Adrenal gland (tissue), 19 donors: ENCODE measurements at places on chromosomes 11 and 22. TPM values are rescaled to one million over a fixed set of nuclear protein-coding genes. Genes with fewer than 3 reads are reported as not detected.
A peak's percentile ranks its signal among the peaks of the same experiment; 100 is the strongest.

DNA sequence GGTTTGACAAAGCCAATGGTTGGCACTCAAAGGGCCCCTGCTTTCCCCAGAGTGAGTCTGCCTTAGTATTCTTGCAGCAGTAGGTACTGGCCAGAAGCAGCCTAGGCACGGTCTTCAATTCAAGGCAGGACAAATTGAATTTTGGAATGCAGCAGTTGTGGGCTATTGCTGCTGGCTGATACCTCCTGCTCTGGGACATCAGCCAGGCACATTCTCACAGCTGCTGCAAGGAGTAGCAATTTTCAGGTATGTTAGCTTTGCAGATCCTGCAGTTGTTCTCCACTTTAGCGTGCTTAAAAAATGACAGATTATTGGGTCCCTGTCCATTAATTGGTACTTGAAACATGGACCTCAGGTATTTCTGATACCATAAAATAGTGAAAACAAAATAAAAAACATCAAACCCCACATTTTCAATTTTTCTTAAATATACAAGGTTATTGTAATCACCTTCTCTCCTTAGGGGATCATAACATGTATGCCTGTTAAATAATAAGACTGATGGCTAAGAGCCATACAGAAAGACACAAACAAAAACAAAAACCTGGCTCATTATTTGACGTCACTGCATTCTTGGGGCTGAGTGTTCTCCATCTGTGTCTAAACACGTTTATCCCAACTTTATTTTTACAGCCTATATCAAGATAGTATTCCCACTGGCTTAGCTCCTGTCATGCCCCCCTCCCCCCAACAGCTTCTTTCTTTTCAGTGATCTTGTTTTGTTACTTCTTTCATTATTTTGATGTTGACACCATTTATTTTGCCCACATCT is 85.1 kb upstream of the CARD18 start:
- DNase-seq, result no peak
- no peak overlapping the region for H3K27ac ChIP-seq
- H3K27me3 ChIP-seq, result no peaks in the 10 kb centered on the region
- no peaks in the 10 kb centered on the region for H3K36me3 ChIP-seq

GRCh38 chr11:121524233-121524631 is 71.5 kb upstream of the SORL1-AS1 start:
- DNase-seq, result no peak
- H3K27me3 ChIP-seq, result no peaks in the 10 kb centered on the region
- no peak overlapping the region for H3K27ac ChIP-seq

- H3K4me3 ChIP-seq, result no peak overlapping the region
- no peaks in the 10 kb centered on the region for H3K36me3 ChIP-seq
- H3K27me3 ChIP-seq, result no peaks in the 10 kb centered on the region
- no peak overlapping the region for H3K27ac ChIP-seq
- no peaks in the 10 kb centered on the region for H3K4me1 ChIP-seq
- no peak for DNase-seq
These were observed 42.1 kb upstream of the OR9Q1 start for GRCh38 chr11:57981536-57981935.

DNA sequence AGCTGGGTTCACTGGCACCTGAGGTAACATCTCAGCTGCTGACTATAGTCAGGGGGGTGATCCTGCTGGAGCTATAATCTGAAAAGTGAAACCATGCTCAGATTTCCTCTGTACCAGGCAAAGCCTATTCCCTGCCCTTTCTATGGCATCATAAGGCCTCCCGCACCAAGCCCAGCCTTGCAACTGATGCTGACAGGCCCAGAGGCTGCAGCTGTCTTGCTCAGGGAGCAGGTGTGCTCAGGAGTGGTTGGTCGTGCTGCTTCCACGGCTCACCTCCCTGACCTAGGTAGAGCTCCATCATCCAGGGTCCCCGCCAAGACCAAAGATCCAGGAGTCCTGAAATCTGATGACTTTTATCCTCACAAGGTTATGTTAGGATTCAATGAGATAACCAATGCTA is 121.7 kb downstream of the FEZ1 start:
- H3K27ac ChIP-seq, result no peak overlapping the region
- H3K4me3 ChIP-seq, result no peak overlapping the region
- no peaks in the 10 kb centered on the region for H3K4me1 ChIP-seq
- H3K27me3 ChIP-seq, result no peaks in the 10 kb centered on the region
- no peak for DNase-seq
- H3K36me3 ChIP-seq, result no peaks in the 10 kb centered on the region

- peak; percentile 69 for DNase-seq
- H3K4me3 ChIP-seq, result no peak overlapping the region
- H3K4me1 ChIP-seq, result peaks cover 63% of the 10 kb centered on the region
- peak overlapping the region; percentile 7 for H3K27ac ChIP-seq
These were observed 46.1 kb downstream of the MYH9 start for GRCh38 chr22:36341640-36342041.

DNA sequence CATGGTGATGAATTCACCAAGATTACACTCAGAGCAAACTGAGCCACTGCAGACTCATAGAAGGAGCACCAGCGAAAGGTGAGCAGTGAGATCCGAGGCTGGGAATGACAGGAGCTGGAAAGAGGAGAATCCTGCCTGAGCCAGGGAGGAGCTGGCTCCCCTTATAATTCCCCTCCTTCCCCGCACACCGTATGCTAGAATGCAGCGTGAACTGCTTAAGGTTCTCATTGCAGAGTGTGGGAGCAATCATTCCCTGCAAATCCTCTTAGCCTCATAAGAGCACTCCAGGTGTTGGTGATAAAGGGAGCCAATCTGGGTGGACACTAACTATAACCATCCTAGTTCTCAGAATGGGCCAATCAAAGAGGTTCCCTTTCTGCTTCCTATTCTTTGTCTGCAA is 127.6 kb upstream of the TEAD1 start:
- H3K4me1 ChIP-seq, result no peaks in the 10 kb centered on the region
- no peak overlapping the region for H3K27ac ChIP-seq
- DNase-seq, result no peak
- no peaks in the 10 kb centered on the region for H3K27me3 ChIP-seq

DNA sequence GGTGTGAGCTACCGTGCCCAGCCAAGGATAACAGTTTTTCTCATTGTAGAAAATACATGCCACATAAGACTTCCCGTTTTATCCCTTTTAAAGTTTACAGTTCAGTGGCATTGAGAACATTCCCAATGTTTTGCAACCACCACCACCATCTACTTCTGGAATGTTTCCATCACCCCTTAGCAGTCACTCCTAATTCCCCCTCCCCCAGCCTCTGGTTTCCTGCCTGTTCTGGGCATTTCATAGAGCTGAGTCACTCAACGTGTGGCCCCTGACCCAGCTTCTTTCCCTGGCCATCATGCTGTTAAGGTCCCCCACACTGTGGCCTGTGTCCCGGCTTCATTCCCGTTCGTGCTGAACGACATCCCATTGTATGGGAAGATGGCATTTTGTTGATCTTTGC is 30.7 kb downstream of the FGF4 start:
- peak; percentile 23 for DNase-seq
- no peaks in the 10 kb centered on the region for H3K36me3 ChIP-seq
- no peaks in the 10 kb centered on the region for H3K27me3 ChIP-seq
- H3K4me1 ChIP-seq, result no peaks in the 10 kb centered on the region

GRCh38 chr22:28999919-29000556 is 61.6 kb downstream of the C22orf31 start:
- no peak overlapping the region for H3K27ac ChIP-seq
- no peak for DNase-seq
- H3K4me3 ChIP-seq, result no peak overlapping the region
- H3K4me1 ChIP-seq, result peaks cover 21% of the 10 kb centered on the region
- H3K36me3 ChIP-seq, result no peaks in the 10 kb centered on the region
- no peaks in the 10 kb centered on the region for H3K27me3 ChIP-seq

DNA sequence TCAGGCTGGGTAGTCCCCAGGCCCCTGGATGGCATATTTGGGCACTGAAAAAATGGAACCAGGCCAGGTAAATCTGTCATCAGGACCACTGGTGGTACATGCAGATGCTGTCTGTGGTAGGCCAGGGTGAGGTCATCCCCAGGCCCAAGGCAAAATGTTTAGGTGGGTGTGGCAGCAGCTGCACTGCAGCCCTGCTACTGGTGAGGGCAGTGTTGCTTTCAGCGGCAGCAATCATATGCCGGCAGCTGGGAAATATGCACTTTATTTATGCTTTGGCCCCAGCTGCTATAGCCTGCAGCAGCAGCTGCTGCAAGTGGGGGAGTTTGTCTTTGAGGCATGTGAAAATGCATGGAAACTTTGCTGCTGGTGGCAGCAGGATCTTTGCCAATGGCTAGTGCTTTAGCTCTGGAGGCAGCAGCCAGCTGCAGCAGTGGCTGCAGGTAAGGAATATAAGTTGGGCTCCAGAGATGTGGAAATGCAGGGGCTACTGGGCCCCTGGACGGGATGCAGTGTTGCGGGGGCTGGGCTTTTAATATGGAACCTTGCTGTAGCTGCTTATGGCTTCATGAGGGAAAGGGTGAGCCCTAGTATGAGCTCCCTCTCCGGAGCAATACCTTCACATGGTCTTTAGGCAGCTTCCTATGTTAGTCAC is 365.7 kb upstream of the CADM1 start:
- DNase-seq, result peak; percentile 10
- no peaks in the 10 kb centered on the region for H3K36me3 ChIP-seq
- H3K27me3 ChIP-seq, result no peaks in the 10 kb centered on the region
- no peak overlapping the region for H3K27ac ChIP-seq
- H3K4me3 ChIP-seq, result no peak overlapping the region

DNA sequence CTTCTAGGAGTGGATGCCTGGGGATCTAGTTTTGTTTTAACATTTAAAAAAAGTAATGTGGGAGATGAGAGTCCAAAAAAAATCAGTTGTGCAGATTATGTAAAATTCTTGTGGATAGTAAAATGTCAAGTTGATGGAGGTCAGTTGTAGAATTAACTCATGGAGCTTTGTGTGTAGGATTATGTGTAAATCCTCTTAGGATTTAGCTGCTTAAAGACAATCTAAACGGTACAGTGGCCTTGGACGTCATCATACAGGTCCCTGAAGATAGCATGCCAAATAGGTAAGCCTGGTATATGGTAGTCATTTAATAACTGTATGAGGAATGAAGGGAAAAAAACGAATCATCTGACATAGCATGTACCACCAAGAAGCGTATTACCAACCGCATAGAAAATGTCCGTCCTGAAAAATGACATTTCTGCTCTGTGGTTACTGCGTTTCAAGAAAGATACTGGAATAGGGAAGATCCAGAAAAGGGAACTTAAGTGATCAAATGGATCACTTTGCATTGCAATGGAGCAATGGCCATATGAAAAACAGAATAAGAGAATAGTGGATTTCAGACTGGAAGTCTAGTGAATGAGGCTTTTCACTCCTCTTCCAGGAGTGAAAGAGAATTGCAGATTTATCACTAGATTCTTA is 61.3 kb downstream of the BCL2L13 start:
- no peak overlapping the region for H3K27ac ChIP-seq
- no peaks in the 10 kb centered on the region for H3K4me1 ChIP-seq
- no peak overlapping the region for H3K4me3 ChIP-seq
- DNase-seq, result no peak
- H3K27me3 ChIP-seq, result no peaks in the 10 kb centered on the region

- H3K36me3 ChIP-seq, result no peaks in the 10 kb centered on the region
- H3K4me3 ChIP-seq, result no peak overlapping the region
- no peaks in the 10 kb centered on the region for H3K27me3 ChIP-seq
- no peak overlapping the region for H3K27ac ChIP-seq
These were observed 38.5 kb upstream of the NAV2 start for GRCh38 chr11:19673924-19674729.

DNA sequence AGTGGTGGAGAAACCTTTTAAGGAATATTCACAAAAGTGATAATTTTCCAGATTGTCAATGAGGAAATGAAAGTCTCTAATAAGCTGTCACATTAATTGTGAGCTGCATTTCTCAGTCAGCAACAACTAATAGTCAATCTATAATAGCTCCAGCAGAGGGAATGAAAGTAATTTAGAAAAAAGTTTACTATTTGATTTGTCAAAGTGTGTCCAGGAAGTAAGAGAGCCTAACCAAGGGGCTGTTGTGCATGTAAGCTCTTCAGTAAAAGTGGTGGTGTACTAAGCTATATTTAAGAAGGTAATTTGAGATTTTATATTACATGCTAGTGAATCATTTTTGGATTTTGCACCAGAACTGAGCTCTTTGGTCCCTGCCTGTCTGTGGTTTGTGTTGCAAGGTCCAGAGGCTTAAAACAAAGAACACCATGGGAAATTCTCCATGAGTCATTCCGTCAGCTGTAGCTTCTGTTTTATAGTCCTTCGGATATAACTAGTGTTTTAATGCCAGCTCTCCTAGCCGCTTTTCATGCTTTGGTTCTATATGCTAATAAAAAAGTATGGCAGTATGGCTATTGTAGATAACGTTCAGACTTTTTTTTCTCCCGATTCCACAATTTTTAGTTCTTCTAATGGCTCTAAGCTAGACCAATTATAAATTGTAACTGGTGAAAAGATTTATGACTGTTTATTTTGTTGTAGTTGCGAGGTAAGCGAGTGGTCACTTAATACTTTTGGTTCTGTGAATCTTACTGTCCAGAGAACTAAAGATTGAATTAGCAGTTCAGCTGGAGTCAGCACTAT is 64.6 kb downstream of the ARHGEF12 start:
- H3K4me1 ChIP-seq, result peaks cover 57% of the 10 kb centered on the region
- no peak overlapping the region for H3K4me3 ChIP-seq
- H3K27ac ChIP-seq, result peak overlapping the region; percentile 49
- H3K36me3 ChIP-seq, result no peaks in the 10 kb centered on the region
- DNase-seq, result peak; percentile 61
- no peaks in the 10 kb centered on the region for H3K27me3 ChIP-seq

The SAA4 gene
- not detected for total RNA-seq

The VSIG2 gene
- total RNA-seq, result not detected

The KRTAP5-8 gene
- not detected for total RNA-seq

The OR52B4 gene
- total RNA-seq, result not detected
